ENCODE measurements at places on chromosomes 3 and 15.

GRCh38 chr3:138877226-138877625 is 42.5 kb upstream of the PIK3CB start:
- no peak for DNase-seq

DNA sequence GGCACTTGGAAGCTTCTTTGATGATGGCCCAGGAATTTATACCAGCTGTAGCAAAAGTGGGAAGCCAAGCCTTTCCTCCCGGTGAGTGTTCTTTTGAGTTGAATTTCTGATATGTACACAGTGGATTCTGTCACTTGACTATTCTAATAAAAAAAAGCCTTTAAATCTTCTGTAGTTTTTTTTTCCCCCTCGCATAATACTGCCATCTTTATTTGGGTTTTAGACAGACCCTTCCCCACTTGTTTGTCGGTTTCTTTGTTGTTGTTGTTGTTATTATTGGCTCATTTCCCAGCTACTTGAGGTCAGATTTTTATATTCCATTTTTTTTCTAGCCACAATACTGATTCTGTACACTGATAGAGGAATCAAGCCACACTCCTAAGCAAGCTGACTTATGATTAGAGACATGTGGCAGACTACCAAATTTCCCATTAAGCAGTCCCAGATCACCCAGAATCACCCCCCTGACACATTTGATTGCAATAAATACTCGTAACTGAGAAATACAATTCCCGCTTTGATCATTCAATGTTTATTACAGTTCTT is 122.4 kb upstream of the IL12A start:
- DNase-seq: no peak

- DNase-seq: no peak
Measured at GRCh38 chr3:154795582-154795981, 284.5 kb upstream of the MME start.

DNA sequence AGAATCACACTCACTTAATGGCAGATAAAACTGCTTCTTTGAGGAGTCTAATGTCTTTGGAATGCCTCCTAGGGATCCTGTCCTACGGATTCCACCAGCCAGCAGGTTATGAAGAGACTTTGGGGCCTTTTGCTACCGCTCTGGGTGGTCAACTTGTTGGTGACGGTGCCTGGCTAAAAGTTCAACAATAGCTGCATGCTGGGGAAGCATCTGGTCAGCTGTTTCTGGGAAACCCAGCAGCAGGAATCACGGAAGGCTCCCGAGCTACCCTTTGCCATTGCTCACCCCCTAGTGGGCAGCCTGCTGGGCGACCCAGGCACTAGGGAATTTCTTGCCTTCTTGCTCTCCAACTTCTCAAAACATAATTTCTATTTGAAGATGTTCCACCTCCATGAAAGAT is 263.3 kb downstream of the NEK10 start:
- no peak for DNase-seq

GRCh38 chr3:139547666-139548065 is 8.1 kb upstream of the RBP1 start:
- no peak for DNase-seq

- no peak for DNase-seq
Measured at GRCh38 chr3:114308830-114309229, 15.0 kb downstream of the TIGIT start.

DNA sequence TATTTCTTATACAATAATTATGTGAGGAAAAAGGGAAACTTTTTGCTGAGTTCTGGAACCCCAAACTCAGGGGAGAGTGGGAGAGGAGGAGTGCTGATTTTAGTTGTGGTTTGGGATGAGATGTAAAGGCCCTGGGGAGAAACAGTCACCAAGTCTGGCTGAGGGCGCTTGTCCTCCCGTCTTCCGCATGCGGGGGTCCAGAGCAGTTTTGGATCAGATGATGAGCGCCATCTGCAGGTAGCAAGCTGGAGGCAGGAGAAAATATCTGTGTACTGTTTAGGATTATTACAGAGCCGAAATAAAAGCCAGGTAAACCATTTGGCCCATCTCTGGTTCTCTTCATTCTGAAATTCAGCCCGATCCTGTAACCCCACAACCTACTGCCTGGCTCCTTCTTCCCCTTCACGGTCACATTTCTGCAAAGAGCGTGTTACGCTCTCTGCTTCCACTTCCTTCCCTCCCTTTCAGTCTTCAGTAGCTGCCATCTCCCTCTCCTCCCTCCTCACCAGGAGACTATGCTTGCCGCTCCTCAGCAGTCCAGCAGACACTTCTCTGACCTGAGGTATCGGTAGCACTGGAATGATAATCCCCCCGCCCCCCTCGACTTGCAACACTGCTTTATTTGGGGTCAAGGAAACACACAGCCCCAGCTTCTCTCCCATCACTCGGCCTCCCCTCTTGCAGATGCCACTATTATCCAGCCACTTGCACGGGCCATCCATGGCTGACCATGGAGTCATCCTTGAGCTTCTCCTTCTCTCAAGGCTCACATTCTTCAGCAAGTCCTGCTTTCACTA is 1.4 kb upstream of the PARP14 start:
- peak; percentile 27 for DNase-seq

DNA sequence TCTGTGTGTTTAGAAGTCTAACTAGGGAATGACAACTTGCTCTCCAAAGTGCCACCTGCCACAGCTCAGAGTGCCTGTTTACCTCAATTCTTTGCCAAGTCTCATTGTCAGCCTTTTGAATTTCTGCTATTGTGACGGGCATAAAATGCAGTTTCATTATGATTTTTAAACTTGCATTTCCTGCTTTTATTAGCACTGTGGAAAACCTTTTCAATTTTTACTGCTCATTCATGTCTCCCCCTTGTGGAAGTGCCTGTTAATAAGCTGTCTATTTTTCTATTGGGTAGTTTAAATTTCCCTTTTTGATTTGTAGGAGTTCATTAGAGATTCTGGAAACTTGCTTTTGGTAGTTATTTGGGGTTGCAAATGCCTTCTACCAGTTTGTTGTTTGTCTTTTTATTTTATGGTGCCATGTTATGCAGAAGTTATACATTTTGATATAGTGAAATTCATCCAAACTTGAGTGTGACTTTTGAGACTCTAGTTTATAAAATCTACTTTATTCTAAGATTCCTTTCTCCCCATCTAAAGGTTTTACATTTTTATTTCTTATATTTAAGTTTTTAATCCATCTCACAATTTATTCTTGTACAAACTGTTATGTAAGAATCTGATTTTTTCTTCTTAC is 53.9 kb upstream of the FRMD4B start:
- no peak for DNase-seq

DNA sequence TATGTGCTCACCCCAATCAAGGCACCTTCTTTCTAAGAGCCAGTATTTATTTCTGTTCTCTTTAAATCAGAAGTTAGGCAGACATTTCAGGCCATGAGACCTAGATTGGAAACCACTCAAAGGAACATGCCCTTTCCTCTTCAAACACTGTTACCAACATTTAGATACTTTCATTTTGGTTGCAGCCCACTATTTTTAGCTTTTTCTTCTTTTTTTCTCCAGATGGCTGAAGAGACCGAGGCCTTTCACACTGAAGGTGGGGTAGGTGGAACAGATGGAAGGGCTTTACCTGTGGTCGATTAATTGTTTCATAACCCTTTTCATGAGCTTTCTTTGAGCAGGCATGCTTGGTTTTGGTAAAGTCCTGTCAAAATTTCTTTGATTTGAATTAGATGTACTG is 10.9 kb upstream of the LZTFL1 start:
- DNase-seq: no peak

- DNase-seq: no peak
Measured at GRCh38 chr3:78506581-78507195, 1261.1 kb downstream of the ROBO1 start.

DNA sequence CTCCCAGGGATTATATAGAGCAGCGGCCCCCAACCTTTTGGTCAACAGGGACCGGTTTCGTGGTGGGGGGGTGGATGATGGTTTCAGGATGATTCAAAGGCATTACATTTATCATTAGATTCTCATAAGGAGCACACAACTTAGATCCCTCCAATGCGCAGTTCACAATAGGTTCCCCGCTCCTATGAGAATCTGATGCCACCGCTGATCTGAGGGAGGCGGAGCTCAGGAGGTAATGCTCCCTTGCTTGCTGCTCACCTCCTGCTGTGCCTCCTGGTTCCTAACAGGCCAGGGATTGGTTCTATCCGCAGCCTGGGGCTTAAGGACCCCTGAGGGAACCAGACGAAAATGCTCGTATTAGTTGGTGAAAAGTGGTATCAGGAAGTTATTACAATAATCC is 1.3 kb upstream of the HACD2 start:
- no peak for DNase-seq

- DNase-seq: no peak
Measured at GRCh38 chr3:156899951-156900350, 73.8 kb downstream of the LEKR1 start.

DNA sequence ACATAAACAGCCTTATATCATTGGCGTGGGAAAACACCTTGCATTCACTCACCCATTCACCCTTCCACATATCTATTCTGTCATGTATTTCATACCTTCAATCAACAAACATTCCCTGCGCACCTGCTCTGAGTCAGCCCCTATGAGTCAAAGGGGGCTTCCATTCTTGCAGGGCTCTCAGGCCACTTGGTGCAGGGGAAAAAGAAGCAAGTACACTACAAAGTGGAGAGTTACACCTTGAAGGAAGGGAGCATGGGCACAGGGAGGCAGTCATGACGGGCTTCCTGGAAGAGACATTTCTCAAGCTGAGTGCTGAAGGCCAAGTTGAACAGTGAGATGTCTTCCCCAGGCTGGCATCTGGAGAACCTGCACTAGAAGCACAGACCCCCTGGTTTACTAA is 4.6 kb upstream of the AMOTL2 start:
- no peak for DNase-seq

DNA sequence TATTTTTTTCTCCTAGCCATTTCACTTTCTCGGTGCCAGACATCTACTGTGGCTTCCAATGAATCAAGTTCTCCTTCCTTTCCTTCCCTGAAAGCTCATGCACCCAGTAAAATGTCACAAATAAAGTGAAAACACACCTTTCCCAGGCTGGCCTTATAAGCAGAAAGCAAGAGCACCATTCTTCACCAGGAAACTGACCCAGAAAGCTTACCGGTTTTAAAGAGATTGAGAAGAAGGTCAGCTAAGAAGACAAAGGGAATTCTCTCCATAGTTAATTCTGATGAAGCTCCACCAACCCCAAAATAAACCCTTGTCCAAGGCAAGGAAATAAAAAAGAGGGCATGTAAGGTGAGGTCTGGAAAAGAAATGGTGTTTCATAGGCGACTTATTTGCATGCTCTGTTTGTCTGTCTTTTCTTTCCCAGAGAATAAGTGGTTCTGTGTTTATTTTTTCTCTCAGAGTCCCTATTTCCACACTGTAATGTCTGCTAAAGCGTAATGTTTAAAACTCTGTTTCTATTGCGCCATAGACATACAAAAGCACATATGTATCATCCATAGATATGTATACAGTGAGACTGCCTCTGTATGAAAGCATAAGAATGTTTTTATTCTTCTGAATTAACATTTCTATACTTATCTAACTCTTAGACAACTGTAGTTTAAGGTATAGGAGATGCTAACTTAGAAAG is 2.8 kb downstream of the LSAMP start:
- no peak for DNase-seq

DNA sequence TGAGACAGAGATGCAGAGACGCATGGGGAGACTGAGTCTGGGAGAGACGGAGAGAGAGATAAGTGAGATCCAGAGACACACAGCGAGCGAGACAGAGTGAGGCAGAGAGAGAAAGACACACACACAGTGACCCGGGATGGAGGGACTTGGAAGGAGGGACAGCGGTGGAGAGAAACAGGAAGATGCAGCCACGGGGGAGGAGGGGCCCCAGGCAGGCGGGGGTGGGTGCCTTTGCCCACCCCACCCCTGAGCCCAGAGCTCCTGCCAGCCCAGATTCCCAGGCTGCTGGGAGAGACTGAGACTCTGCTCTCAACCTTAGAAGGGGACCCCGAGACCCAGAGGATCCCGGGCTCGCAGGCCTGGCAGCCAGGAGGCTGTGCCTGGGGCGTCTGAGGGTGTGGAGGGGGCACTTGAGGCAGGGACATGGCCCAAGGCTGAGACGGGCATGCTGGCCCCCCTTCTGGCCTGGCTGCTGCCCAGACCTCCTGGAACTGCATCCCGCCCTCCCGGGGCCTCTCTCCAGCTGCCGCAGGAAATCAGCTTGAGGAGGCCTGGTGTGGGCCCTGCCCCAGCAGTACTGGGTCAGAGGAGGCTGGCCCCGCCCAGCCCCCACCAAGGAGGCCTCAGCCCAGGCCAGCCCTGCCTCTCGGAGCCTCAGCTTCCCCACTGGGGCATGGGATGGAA is 18.1 kb downstream of the H1-8 start:
- no peak for DNase-seq

DNA sequence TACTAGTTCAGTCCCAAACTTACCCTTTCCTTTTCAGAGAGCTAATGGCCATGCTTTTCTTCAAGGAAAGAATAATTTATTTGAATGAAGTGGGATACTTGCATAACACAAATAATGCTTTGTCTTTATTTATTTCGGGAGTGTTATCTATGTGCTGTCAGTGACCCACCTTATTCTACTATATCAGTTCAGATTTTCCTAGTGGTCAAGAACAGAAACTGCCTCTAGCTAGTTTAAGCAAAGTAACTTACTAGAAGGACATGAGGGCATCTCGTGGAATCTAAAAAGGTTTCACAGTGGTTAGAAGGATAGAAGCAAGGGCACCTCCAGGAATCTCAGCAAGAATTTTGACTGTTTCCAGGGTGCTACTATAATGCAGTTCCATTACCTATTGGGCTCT is 3.8 kb upstream of the TIMMDC1 start:
- DNase-seq: no peak

- DNase-seq: no peak
Measured at GRCh38 chr3:122679882-122680474, 661 bp upstream of the PARP14 start.

GRCh38 chr3:186151077-186151971 is 42.4 kb upstream of the ETV5 start:
- DNase-seq: no peak

- DNase-seq: no peak
Measured at GRCh38 chr3:88828466-88828865, 279.0 kb upstream of the EPHA3 start.

GRCh38 chr15:28921919-28922706 is 36.3 kb downstream of the APBA2 start:
- no peak for DNase-seq

DNA sequence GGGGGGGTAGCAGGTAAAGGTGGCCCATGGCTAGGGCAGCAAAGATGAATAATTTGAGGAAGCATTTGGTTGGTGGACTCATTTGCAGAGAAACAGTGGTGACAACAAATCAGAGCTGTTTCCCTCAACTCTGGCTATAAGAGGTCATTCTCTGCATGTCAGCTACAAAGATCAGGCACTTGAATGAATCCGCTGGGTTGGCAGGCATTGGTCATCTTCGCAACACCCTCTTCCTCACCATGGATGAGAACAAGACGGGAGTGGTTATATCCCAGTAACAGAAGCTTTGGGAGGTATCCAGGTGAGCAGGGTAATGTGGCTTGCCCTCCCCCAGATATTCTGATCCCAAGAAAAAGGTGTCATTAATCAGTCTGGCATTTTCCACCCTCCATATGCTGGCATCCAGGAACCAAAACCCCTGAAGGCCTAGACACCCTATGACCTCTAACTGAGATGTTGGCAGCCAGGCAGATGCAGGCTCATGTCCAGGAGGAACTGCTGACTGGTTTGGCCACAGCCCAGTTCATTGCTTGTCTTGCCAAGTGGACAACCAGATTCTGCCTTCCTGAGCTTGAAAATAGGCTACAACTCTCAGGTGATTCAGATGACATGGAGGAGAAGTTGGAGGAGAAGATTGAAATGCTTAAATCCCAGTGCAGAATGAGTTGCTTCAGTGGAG is 108.9 kb upstream of the TRIM42 start:
- no peak for DNase-seq

GRCh38 chr3:18779704-18780103 is 354.6 kb upstream of the SATB1 start:
- no peak for DNase-seq
